HFFc6 (cell line): ENCODE measurements at places on chromosomes 6 and 20. TPM values are rescaled to one million over a fixed set of nuclear protein-coding genes. Genes with fewer than 3 reads are reported as not detected.

C6orf15 gene
- total RNA-seq: not detected in 3 replicates

PTCRA gene
- total RNA-seq: not detected in 3 replicates

GRCh38 chr6:7042056-7042653, 65.6 kb upstream of the RREB1 start:
- H3K36me3 ChIP-seq: no peaks in the 10 kb centered on the region
- H3K27ac ChIP-seq: peak overlapping the region; percentile 37; the same call in 1 of the 2 replicates
- H3K4me3 ChIP-seq: no peak overlapping the region
- no peak for DNase-seq
- peaks cover 23% of the 10 kb centered on the region for H3K4me1 ChIP-seq
- H3K27me3 ChIP-seq: peaks cover 10% of the 10 kb centered on the region

- H3K27me3 ChIP-seq: no peaks in the 10 kb centered on the region
- H3K4me3 ChIP-seq: no peak overlapping the region
- no peaks in the 10 kb centered on the region; the same call in 1 of the 2 replicates for H3K36me3 ChIP-seq
- H3K27ac ChIP-seq: no peak overlapping the region
These were observed 54.3 kb downstream of the SLC23A2 start for GRCh38 chr20:4946986-4947385.

DNA sequence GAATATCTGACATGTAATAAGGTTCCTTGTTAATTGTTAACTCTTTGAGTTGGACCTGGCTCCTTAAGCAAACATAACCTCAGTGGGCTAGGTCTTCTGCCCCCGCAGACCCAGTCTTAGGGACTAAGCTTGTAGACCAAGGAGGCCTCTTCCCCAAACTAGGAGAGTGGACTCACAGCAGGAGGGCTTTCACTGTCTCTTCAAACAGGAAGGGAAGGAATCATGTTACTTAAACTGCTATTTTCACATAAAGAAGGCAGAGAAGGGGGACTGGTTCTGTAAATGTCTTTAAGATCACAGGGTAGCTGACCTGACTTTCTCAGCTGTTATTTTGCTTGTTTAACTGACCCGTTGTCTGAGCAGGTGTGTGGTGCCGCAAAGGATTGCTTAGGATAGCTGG, 34.9 kb upstream of the PRDM1 start:
- no peak for DNase-seq
- H3K4me3 ChIP-seq: no peak overlapping the region
- H3K27me3 ChIP-seq: peaks cover 3% of the 10 kb centered on the region; the same call in 1 of the 2 replicates
- no peaks in the 10 kb centered on the region for H3K36me3 ChIP-seq
- no peak overlapping the region for H3K27ac ChIP-seq
- H3K4me1 ChIP-seq: no peaks in the 10 kb centered on the region

DNA sequence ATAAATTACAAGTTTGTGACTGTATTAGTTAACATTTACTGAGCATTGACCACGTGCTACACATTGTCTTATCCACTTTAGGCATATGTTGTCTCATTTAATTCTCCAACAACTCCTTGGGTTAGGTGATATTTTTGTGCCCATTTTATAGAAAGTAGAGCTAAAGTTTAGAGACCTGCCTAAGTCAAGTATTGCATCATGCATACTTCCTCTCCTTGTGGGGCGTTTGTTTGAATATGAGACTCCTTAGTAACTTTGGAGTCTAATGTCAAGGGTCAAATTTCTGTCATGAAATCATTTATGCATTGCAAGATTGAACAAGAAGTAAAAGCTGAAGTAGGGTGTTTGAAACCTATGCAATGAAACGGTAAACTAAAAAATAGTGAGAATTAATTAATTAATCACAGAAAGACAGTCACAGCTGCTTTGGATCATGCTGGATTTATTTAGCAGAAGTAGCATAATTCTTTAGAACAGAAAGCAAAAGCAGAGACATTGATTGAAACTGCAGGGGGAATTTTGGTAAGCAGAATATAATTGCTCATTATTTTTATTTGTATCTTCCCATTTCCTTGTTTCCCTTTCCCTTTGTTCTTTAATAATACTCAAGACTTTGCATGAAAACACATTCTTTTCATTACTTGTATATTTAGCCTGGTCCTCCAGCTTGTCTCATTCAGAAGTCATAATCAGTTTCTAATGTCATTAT, 1374.4 kb upstream of the GJE1 start:
- H3K36me3 ChIP-seq: peaks cover 5% of the 10 kb centered on the region
- H3K4me1 ChIP-seq: no peaks in the 10 kb centered on the region; the same call in 1 of the 2 replicates
- no peak overlapping the region for H3K27ac ChIP-seq
- H3K27me3 ChIP-seq: no peaks in the 10 kb centered on the region
- H3K4me3 ChIP-seq: no peak overlapping the region

DNA sequence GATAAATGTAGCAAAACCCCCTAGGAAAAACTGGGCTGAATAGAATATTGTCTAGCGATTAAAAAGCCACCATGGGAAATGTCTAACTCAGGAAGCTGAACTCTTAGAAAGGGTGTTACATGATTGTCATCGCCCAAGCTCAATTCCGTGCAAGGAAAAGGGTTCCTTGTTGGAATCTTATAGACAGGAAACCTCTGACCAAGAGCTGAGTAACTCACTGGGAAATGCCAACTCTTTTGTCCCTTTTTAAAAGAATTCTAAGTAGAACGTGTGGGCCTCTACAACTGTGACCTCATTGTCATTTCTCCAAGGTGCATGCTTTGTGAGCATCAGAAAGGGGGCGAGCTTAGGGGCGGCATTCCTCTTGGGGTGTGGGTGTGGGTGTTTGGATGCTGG, 88.1 kb downstream of the SYNJ2 start:
- peak; percentile 77 for DNase-seq
- H3K4me3 ChIP-seq: peak overlapping the region; percentile 63; the same call in 1 of the 2 replicates
